Left hindlimb (tissue), 1 donor: ENCODE measurements at places on chromosomes 5 and 9.

- no peak for DNase-seq
Measured at GRCh38 chr5:125236007-125236406, 489.6 kb upstream of the ZNF608 start.

GRCh38 chr5:125798307-125798706 lies 624.9 kb upstream of the GRAMD2B start:
- DNase-seq: no peak

DNA sequence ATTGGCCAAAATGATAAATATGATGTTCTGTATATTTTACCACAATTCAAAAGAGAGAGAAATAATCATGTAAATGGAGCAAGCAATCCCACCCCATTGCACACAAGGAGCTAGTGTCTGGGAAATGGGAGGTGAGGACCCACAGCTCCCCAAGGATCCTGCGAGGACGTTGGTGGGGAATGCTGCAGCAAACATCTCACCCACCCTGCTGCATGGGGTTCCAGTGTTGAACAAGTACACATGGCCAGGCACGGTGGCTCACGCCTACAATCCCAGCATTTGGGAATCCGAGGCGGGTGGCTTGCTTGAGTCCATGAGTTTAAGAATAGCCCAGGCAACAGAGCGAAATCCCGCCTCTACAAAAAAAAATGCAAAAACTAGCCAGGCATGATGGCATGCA lies 29.0 kb downstream of the STK10 start:
- no peak for DNase-seq

DNA sequence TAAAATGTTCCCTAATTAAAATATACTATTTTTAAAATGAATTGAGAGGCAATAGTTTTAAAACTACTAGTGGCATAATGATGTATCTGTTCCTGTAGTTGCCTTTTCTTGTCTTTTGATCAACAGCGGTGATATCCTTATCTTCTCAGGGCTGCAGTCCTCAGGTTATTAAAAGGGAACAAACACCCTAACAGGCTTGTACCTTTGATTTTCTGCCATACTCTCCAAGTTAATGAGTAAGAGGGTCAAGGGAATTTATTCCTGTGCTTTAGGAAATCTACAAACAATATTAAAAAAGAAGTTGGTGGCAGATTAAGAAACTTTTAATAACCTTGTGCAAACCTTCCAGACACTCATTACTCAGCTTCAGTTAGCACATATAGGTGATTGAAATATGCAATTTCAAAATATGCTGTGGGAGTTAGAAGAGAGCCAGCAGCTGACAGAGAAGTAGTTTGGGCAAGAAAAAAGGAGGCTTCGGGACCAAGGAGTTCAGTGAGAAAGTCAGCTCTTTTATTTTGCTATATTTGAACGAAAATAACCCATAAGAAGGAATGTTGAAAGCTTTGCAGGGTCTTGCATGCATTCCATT lies 81.0 kb upstream of the TLE4 start:
- DNase-seq: no peak

- DNase-seq: peak; percentile 91
Measured at GRCh38 chr9:32384364-32385151, at the start of gene ACO1. ACO1 (plus strand) TSS chr9:32384643; CDS start chr9:32405507, 20,864 bp downstream.

GRCh38 chr5:570886-571285 lies 41.3 kb upstream of the CEP72 start:
- no peak for DNase-seq

DNA sequence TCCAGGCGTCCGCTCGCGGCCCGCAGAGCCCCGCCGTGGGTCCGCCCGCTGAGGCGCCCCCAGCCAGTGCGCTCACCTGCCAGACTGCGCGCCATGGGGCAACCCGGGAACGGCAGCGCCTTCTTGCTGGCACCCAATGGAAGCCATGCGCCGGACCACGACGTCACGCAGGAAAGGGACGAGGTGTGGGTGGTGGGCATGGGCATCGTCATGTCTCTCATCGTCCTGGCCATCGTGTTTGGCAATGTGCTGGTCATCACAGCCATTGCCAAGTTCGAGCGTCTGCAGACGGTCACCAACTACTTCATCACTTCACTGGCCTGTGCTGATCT lies 294 bp downstream of the ADRB2 start:
- no peak for DNase-seq
